ENCODE measurements at places on chromosomes 12 and 14.

- DNase-seq = no peak
These were observed 48.0 kb downstream of the USP15 start for GRCh38 chr12:62308201-62308600.

GRCh38 chr12:94909663-94910062 is 93.8 kb downstream of the NDUFA12 start:
- DNase-seq = no peak

GRCh38 chr14:86858031-86858430 is 1135.0 kb downstream of the GALC start:
- no peak for DNase-seq

DNA sequence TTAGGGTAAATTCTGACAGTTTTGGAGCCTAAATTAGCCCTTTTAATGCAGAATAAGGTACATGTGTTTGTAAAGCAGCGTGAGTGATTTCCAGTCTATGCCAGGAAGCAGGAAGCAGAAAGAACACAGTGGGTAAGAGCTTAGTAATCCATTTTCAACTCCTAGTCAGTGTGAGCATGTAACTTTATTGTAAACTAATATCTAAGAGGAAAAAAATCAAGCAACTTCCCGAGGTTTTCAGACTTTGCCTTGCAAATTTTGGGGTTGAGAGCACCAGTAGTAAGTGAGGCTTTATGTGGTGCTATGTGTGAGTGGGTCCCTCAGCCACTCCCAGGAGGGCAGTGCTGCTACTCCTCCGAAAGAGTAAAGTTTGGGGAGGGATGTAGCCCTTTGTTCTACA is 2.9 kb downstream of the CIPC start:
- DNase-seq = no peak

Measured in foreskin keratinocyte (primary cell).